ENCODE measurements at places on chromosomes 13 and 19.

GRCh38 chr13:112637017-112637801 lies 49.3 kb upstream of the TUBGCP3 start:
- DNase-seq = no peak

- DNase-seq = peak; percentile 98
Measured at GRCh38 chr19:48368936-48369335, 4.8 kb downstream of the SYNGR4 start.

DNA sequence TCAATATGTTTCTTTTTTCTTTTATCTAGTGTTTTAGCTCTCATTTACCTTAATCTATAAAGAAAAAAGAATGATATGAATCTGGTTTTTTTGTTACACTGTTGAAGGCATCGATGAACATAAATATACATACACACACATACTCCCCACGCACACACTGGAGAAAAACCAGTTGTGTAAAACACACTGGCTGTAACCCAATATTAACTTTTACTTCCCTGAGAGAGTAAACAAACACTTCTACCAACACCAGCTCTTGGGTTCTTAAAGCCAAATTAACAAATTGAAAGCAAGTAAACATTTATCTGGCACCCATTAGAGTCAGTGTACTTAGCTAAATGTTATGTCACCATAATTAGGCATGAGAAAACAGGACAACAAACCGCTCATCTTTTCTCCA lies 145.7 kb downstream of the ABCC4 start:
- DNase-seq = no peak

DNA sequence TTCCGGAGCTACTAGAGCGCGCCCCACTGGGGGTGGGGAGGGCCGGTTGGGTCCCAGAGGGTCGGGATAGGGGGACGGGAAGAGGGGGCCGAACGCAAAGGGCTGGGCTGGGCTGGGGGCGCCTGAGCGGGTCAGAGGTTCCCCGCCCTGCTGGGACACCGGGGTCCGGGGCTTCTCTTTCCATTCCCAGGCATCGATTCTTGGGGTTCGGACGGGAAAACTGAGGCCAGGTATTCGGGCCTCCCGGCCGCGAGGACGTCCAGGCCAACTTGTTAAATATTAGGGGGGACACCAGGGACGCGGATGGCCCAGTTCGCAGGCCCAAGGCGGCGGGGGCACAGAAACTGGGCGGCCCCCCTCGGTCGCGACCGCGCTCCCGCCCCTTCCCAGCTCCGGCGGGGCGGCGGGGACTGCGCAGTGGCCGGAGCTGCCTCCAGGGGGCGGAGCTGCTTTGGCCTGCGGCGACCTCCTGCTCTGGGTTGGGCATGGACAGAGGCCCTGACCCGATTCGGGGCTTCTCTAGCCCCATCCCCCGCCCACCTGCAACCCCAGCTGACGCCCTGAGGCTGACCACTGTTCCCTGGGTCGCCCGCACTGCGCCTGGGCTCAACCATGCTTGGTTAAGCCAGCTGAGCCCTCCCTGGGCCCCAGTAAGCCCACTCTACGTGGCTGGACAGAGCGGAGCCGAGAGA lies 1.2 kb upstream of the KLF16 start:
- peak; percentile 76 for DNase-seq

GRCh38 chr19:16078759-16079707 lies 2.7 kb downstream of the TPM4 start:
- DNase-seq = peak; percentile 68

- peak; percentile 72 for DNase-seq
Measured at GRCh38 chr19:3479177-3479833, 1.0 kb downstream of the SMIM24 start.

DNA sequence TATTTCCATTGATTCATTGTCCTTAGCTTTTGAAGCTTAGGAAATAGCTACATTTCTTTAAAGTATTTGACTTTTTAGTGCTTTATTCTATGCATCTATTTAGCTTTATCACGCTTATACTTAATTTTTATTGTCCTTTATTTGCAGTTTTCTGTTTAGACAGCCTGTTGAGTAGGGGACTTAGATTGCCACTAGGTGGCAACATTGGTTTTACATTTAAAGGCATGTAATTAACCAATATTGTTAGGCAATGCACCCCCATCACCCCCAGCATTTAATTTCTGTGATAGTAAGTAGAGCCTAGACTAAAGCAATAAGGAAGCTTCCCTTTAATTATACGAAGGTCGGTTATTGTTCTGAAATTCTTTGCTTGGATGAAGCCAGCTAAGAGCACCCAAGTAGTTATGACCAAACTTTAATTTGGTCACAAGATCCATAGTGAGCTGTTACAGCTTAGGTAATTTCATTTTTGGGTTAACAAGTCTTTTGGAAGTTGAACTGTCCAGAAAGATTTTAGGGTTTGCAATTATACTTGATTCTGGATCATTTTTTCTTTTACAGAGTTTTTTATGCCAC lies 36.5 kb downstream of the B3GLCT start:
- DNase-seq = peak; percentile 78

DNA sequence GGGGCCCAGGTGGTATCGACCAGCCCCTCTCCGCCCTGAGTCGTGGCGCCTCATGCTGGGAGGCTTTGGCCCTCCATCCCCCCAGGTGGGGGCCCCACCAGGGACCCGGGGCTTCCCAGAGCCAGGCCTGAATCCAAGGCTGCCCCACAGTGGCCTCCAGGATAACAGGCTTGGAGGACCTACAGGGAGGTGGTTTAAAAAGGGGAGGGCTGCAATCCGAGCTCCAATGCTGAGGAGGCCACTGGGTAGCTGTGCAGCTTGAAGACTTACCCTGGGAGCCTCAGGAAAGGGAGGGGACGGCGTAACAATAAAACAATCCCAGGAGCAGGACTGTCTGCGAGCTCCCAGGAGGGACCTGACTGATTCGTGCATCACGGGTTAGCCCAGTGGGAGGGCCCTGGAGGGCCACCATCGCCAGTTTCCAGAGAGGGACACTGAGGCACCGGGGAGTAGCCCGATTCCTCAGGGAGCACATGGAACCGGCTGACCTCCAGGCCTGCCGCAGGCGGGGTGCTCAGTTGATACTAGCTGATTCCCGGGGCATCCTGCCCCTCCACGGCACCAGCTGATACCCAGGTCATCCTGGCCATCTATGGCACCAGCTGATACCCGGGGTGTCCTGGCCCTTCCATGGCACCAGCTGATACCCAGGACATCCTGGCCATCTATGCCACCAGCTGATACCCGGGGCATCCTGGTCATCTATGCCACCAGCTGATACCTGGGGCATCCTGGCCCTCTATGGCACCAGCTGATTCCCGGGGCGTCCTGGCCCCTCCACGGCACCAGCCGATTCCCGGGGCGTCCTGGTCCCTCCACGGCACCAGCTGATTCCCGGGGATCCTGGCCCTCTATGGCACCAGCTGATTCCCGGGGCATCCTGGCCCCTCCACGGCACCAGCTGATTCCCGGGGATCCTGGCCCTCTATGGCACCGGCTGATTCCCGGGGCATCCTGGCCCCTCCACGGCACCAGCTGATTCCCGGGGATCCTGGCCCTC lies 3.7 kb upstream of the C2CD4C start:
- no peak for DNase-seq

DNA sequence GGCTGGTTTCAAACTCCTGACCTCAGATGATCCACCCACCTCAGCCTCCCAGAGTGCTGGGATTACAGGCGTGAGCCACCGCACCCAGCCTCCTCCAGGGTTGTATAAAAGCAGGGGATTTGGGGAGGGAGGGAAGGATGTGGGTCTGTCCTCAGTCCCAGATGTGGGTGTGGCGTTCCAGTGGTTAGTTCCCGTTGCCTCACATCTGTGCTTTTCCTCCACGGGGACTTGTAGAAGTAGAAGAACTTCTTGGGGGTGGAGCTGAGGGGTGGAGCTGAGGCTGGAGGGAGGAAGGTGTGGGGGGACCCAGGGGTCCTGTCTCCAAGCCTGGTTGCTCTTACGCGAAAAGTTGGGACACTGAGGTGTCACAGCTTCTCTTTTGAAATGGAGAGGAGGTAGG lies 514 bp upstream of the MCEMP1 start:
- no peak for DNase-seq

- DNase-seq = no peak
Measured at GRCh38 chr19:31258211-31259052, 90.8 kb downstream of the TSHZ3 start.

DNA sequence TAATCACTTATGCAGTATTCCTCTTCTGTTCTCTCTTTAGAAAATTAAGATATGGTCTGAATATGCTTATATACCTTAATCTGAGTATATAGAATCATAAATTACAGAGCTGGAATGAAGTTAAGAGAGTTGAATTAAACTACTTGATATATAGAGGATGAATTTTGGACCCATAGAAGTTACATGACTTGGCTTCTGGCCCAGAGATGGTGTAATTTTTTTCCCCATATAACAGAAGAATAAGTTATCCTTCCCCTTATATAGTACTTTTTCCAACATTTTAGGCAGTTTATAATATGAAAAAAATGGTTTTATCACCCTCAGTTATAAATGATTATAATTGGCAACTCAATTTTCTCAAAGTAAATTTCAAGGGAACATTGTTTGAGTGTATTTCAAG lies 616.3 kb downstream of the TBC1D4 start:
- no peak for DNase-seq

GRCh38 chr13:48539550-48539949 lies 6.7 kb upstream of the RCBTB2 start:
- no peak for DNase-seq

DNA sequence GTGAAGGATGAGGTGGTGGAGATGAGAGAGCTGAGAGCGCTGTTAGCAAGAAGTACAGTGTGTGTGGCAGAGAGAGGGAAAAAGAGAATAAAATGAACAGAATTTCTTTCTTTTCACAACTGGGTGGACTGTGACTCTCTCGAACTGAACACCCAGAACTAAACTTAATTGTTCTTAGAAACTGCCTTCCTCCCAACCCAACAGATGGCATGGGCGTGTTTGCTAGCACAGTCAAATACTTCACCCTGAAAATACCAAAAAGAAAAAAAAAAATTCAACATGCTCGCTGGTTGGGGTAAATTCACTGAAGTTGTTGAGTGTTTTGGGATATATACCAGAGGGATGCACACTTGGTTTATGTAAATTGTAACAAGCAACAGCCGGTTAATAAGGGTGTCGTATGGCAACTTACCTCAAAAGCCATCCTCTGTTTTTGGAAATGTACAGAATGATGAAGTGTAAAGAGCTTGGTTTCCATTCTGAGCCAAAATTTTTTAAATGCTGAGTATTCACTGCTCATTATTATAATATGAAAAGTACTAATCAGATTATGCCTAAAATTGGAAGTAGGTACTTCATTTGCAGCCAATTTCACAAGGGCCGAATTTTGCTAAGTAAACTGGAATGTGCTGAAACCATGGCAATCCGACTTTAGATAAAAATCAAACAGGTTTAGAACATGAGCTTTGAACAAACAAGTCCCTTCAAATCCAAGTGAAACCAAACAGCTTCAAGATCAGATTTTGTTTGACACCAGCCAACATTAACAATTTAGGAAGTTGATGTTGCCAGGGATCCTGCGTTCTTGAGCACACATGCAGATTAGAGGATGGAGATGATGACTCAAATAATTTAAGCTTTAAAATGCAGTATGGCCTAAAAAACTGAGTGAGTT lies 115.8 kb downstream of the ZIC5 start:
- no peak for DNase-seq

GRCh38 chr13:113898391-113898790 lies 34.5 kb upstream of the GAS6 start:
- DNase-seq = no peak

DNA sequence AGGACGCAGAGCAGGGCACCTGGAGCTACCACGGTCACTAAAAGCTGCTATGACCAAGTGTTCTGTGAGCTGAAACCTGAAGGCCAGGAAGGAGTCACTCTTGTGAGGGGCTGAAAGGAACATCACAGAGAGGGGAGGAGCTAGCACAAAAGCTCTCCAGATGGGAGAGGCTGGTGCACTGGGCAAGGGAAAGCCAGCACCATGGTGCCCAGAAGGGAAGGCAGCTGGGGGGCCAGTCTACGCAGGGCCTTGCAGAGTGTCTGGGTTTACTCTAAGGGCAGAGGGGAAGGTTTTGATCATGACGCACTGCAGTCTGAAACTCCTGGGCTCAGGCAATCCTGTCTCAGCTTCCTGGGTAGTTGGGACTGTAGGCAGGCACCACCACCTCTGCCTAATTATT lies 4.1 kb upstream of the ZNF580 start:
- no peak for DNase-seq

DNA sequence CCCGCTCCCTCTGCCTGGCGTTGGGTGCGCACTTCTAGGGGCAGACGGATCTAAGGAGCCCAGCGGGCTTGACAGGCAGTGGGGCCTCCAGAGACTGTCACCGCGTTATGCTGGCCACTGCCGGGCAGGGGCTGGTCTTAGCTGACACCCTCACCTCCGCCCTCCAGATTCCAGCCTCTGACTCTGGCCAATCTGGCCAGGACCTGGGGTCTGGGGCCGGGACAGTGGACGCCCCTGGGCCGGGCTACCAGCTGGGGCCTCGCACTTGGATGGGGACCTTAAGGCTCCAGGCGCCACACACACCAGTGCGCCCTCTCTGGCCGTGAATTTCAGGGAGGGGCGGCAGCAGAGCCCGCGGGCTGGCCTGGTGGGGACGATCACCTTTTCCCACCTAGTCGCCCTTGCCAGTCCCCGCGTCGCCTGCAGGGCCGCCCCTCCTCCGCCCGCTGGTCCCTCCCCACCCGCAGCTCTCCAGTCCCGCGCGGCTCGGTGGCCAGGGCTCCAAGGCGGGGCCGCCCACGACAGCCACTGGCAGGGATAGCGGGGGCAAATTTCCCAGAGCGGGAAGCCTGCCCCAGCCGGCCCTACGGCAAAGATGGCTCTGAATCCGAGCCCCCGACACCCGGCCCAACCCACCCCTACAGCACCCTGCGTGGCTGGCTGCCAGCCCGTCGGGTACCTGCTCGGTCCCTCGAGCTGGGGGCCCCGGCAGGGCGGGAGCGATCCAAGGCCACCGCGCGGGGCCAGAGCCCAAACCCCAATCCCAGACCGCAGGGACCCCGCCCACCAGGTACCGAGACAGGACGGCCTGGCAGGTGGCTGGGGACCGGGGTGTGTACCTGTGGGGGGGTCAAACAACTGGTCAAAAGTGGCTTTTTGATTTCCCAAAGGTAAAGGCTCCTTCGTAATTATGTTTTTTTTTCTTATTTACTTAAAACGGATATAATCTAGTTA lies 6.1 kb upstream of the ZNF98 start:
- DNase-seq = no peak

- DNase-seq = no peak
Measured at GRCh38 chr13:73372666-73373627, 314.1 kb downstream of the KLF5 start.

DNA sequence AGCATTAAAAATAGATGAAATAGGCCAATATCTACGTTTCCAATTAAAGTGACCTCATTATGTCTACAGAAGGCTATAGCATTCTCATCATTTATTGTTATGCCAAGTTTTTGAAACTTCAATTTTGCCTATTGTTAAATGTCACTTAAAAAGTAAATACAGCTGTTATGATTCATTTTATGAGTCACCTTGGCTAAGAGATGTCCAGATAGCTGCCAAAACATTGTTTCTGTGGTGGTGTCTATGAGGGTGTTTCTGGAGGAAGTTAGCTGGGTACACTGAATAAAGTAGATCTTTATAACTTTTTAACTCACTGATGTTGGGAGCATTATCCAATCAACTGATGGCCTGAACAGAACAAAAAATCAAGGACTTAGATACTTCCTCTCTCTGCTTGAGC lies 1209.7 kb upstream of the PCDH9 start:
- no peak for DNase-seq

Measured in NCI-H82 (cell line).